ENCODE measurements at places on chromosomes 12 and 14.

- DNase-seq: no peak
Measured at GRCh38 chr14:96351986-96352385, 11.2 kb downstream of the ATG2B start.

GRCh38 chr12:89960607-89961394, 252.2 kb upstream of the ATP2B1 start:
- DNase-seq: no peak

GRCh38 chr14:85934123-85934885, 404.4 kb downstream of the FLRT2 start:
- no peak for DNase-seq

GRCh38 chr12:8675591-8676036, 13.0 kb upstream of the MFAP5 start:
- no peak for DNase-seq

DNA sequence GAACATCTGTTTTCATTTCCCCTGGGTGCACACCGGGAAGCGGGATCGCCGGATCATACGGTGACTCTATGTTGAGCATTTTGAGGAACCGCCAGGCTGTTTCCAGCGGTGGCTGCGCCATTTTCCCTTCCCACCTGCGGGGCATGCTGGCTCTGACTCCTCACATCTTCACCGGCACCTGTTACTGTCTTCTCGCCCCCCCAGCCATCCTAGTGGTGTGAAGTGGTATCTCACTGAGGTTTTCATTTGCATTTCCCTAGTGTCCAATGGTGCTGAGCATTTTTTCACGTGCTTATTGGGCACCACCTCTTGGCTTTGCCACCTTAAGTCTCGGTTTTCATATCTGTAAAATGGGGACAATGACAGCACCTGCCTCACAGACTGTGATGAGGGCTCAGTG, 44.1 kb upstream of the EML1 start:
- DNase-seq: no peak

Data from HCT116 (cell line).